Ovary (tissue), 10 donors: ENCODE measurements at places on chromosomes 12 and 14. TPM values are rescaled to one million over a fixed set of nuclear protein-coding genes. Genes with fewer than 3 reads are reported as not detected.

Gene GPD1
- polyA plus RNA-seq, result 0.85 TPM

Gene VWF
- polyA plus RNA-seq, result 278 TPM

Gene TSPAN8
- 23.5 TPM for polyA plus RNA-seq

Gene KRT6C
- not detected for polyA plus RNA-seq

Gene GPR137C
- 0.75 TPM for polyA plus RNA-seq

Gene SYNDIG1L
- polyA plus RNA-seq, result 0.12 TPM

Gene KRT8
- polyA plus RNA-seq, result 16.7 TPM

Gene KLRB1
- polyA plus RNA-seq, result 2.8 TPM

Gene VPS37B
- polyA plus RNA-seq, result 9.5 TPM

Gene CLEC1A
- polyA plus RNA-seq, result 13.8 TPM

Gene RNU4-1
- polyA plus RNA-seq, result not detected

Gene ZNF268
- polyA plus RNA-seq, result 10.7 TPM

Gene RND1
- polyA plus RNA-seq, result 2.1 TPM

Gene FGF23
- polyA plus RNA-seq, result not detected

Gene SRRM4
- 0.02 TPM for polyA plus RNA-seq

Gene LRRC10
- polyA plus RNA-seq, result not detected

Gene ETFBKMT
- 2.9 TPM for polyA plus RNA-seq

Gene NTF3
- polyA plus RNA-seq, result 15.9 TPM

Gene CCDC59
- 51.6 TPM for polyA plus RNA-seq

Gene SLC15A4
- 18.1 TPM for polyA plus RNA-seq

Gene RALGAPA1
- polyA plus RNA-seq, result 33.4 TPM

Gene L2HGDH
- 2.3 TPM for polyA plus RNA-seq

Gene BHLHE41
- polyA plus RNA-seq, result 25.9 TPM

Gene KLHDC1
- polyA plus RNA-seq, result 8.3 TPM

Gene HECTD1
- polyA plus RNA-seq, result 59.7 TPM

Gene KRT86
- polyA plus RNA-seq, result not detected

Gene INHBC
- polyA plus RNA-seq, result 0.12 TPM

Gene JAG2
- polyA plus RNA-seq, result 7.0 TPM

Gene KIF5A
- 0.15 TPM for polyA plus RNA-seq

Gene ZNF384
- polyA plus RNA-seq, result 59.0 TPM

Gene LMNTD1
- not detected for polyA plus RNA-seq

Gene BATF
- polyA plus RNA-seq, result 0.67 TPM

Gene TBC1D30
- 2.6 TPM for polyA plus RNA-seq

Gene THTPA
- polyA plus RNA-seq, result 11.5 TPM

Gene ERP27
- polyA plus RNA-seq, result 2.0 TPM

Gene IL31
- polyA plus RNA-seq, result not detected

Gene ZFHX2
- 0.34 TPM for polyA plus RNA-seq

Gene MYL2
- 1.4 TPM for polyA plus RNA-seq

Gene TCTN1
- 32.7 TPM for polyA plus RNA-seq

Gene ACRBP
- polyA plus RNA-seq, result 2.9 TPM

Gene KRT7
- polyA plus RNA-seq, result 2.1 TPM
